NCI-H1417 treated with DMSO at 0.1 percent for 48 hours (cell line): ENCODE measurements at places on chromosomes 3 and 15.

GRCh38 chr3:157263027-157263426 is 103.1 kb upstream of the CCNL1 start:
- DNase-seq: no peak

- DNase-seq: no peak
These were observed 7.4 kb downstream of the TLR9 start for GRCh38 chr3:52218026-52218425.

- DNase-seq: no peak
These were observed 34.9 kb downstream of the TSPAN3 start for GRCh38 chr15:77035999-77036471.

GRCh38 chr3:72152551-72153476 is 367.9 kb upstream of the PROK2 start:
- peak; percentile 4 for DNase-seq

GRCh38 chr15:66682865-66683264 is 19.2 kb upstream of the SMAD6 start:
- no peak for DNase-seq

DNA sequence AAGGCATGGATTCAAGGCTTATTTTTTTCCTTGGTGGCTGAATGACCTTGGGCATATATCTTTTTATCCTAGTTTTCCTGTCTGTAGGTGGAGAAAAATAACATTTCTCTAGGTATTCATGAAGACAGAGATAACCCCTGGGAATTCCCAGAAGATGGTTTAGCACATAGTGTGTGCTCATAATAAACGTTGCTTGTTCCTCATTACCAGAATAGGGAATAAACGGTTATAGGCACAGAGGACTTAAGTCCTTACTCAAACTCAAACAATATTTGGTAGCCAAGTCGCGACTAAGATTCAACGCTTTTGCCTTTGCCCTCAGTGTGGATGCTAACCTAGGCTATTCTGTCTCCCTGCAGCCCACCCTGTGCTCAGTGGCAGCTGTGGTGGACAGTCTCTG is 51.6 kb upstream of the MITF start:
- no peak for DNase-seq

DNA sequence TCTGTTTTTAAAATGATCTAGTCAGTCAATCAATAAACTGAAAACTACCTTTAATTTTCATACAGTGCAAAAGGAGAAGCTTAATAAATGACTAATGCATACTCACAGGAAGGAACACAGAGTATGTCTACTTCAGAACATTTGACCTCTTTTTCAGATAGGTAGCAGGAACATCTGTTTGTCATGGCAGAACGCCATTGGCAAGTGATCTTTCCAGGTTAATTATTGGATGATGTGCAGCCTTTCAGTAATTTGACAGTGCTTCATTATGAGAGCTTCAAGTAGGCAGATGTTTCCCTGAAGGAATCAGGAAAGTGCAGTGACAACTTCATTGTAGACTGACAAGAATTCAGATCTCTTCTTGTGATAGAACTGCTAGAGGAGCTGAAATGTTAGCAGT is 325.0 kb downstream of the OTOL1 start:
- no peak for DNase-seq

- no peak for DNase-seq
These were observed 41.5 kb upstream of the CDV3 start for GRCh38 chr3:133531981-133532380.

GRCh38 chr3:106629215-106629832 is 747.9 kb upstream of the CCDC54 start:
- DNase-seq: no peak

DNA sequence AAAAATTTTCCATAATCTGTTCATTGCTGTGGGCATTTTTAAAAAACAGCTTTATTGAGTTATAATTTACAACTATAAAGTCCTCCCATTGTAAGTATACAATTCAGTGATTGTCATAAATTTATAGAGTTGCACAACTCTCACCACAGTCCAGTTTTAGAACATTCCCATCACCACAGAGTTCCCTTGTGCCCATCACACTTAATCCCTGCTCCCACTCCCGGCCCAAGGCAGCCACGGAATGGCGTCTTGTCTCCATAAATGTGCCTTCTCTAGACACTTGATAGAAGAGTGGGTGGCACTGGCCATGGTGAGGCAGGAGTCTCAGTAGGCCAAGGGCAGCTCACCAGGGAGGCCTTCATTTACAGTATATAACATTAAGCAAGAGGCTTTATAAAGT is 6.3 kb downstream of the TSEN2 start:
- DNase-seq: no peak

- no peak for DNase-seq
These were observed 12.0 kb downstream of the SLCO3A1 start for GRCh38 chr15:91865486-91865885.

DNA sequence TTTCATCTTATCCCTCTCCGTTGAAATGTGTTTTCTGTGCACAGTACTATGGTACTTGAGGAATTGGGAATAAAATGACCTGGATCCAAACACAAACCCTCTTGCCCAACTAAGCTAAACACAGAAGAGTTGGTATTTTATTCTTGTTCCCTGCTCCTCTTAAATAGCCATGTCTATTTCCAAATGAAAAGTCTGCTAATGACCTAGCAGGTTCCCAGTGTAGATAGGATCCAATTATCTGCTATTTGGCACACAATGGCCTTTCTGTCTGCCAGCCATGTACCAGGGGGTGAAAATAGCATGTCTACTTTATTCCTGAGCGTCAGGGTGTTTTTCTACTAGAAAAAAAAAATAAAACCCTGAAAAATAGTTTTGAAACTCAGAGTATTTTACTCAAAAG is 657.0 kb upstream of the NAALADL2 start:
- no peak for DNase-seq

DNA sequence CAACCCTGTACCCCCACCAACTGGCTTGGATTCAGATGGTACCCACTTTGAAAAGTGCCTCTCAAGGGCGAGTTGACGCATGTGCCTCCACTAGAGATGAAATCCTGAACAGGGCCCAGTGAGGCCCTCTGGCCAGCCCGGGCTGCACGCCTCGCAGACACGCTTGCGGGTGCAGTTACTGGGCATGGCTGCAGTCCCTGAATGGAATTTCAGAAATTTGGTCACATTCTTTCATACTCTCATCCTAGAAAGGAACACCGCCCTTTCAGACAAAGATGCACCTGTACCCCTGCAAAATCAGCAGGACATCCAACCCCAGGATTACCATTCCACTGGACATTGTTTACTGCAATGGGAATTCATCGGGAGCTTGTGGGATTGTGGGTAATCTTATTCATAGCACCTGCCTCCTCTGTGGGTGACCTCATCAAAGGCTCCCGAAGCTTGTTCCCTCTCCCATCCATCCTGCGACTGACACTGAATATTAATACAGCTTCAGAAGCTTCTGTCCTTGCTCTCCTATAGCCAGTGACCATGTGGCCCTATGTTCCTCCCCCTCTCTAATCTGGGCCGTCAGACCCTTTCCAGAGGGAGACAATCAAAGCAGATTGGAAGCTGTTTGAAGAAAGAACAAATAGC is 42.5 kb upstream of the TPM1 start:
- DNase-seq: no peak

DNA sequence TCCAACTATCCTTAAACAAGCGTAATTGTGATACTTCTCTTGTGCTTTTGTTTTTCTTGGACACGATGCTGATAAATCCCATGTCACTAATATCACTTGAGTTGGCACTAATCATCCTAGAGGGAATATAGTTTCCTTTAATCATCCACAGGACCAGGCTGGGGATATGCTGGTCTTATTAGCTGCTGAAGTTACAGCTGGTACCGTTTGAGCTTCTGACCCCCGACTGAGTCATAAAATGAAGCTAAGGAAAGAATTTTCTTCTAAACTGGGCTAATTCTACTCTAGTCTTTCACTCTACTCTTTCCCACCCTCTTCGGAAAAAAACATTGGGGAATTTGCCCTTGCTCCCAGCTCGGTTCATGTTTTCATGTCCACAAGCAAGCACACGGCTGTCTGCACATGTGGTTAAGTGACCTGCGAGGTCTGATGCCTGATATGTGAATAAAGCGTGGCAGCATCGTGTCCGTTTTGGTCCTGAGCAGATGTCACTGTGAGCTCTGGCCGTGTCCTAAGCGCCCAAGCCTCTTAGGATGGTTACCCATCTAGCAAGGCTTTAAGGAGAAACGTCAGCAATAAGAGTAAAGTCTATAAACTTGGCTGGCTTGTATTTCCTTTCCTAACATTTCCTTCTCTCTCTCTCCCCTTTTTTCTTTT is 223.7 kb downstream of the ITPR1 start:
- no peak for DNase-seq

DNA sequence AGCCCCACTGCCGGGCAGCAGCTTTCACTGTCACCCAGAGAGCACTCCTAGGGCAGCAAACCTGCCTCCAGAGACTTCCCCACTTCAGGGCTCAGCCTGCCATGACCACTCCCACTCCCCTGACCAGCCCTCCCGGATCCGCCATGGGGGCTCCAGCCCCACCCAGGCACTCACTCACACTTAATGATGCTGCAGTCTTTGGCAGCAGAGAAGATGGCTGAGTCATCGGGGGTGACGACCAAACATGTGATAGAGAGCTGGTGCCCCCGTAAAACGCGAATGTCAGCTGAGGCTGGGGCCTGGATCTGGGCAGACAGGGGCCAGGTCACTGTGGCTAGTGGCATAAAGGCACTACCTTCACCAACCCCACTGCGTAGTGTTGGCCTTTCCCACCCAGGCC is 4.7 kb downstream of the RRP9 start:
- no peak for DNase-seq

- DNase-seq: no peak
These were observed 98.3 kb downstream of the ANO10 start for GRCh38 chr3:43523454-43524053.

DNA sequence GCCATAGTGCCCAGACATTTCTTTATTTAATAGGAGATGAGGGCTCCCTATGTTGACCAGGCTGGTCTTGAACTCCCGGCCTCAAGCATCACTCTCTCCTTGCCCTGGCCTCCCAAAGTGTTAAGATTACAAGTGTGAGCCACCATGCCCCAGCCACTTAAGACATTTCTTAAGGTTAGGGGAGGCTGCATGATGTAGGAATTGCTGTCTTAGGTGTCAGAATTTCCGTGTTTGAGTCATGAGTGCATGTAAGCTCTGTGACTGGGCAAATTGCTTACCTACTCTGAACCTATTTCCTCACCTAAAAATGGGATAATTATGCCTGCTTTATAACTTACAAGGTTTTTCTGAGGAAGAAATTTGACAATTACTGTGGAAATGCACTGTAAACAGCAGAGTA is 34.2 kb upstream of the SIAH2 start:
- no peak for DNase-seq

GRCh38 chr3:102525624-102526023 is 90.8 kb downstream of the ZPLD1 start:
- no peak for DNase-seq

- DNase-seq: no peak
These were observed 116.3 kb downstream of the CLSTN2 start for GRCh38 chr3:140051019-140051957.

DNA sequence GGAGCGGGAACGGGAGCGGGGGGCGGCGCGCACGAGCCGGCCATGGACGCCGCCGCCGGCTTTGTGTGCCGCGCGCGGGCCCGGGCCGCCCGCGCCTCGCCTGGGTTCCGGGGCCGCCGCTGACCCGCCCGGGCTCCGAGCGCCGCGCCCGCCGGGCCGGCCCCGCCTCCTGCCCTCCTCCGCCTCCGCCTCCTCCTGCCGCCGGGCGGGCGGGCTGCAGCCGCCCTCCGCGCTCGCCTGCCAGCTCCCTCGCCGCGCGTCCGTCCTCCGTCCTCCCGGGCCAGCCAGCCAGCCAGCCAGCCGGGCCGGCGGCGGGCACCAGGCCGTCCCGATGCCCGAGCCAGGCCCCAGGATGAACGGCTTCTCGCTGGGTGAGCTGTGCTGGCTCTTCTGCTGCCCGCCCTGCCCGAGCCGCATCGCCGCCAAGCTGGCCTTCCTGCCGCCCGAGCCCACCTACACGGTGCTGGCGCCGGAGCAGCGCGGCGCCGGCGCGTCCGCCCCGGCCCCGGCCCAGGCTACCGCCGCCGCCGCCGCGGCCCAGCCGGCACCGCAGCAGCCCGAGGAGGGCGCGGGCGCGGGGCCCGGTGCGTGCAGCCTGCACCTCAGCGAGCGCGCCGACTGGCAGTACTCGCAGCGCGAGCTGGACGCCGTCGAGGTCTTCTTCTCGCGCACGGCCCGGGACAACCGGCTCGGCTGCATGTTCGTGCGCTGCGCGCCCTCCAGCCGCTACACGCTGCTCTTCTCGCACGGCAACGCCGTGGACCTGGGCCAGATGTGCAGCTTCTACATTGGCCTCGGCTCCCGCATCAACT is at the start of gene ABHD17C:
ABHD17C (plus strand) TSS at position 212 of the 812 bp plus-strand sequence; CDS start at position 332, 120 bp downstream.
- DNase-seq: peak; percentile 19

DNA sequence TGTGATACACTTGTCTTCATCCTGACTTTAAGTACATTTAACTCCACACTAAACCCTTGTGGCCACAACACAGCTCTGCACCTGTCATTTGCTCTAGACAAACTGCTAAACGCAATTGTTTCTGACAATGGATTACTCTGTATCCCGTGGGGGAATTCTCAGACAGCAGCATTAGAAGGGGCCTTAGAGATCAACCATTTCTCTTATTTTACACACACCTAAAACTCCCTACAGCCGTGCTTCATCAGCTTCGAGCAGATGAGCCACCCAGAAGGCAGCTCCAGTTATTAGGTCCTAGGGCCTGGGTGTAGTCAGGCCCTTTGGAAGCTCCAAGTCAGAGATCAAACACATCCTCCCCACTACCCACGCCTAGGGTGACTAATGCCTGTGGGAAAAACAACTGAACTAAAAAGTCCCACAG is 1.3 kb upstream of the IL12A start:
- DNase-seq: no peak

DNA sequence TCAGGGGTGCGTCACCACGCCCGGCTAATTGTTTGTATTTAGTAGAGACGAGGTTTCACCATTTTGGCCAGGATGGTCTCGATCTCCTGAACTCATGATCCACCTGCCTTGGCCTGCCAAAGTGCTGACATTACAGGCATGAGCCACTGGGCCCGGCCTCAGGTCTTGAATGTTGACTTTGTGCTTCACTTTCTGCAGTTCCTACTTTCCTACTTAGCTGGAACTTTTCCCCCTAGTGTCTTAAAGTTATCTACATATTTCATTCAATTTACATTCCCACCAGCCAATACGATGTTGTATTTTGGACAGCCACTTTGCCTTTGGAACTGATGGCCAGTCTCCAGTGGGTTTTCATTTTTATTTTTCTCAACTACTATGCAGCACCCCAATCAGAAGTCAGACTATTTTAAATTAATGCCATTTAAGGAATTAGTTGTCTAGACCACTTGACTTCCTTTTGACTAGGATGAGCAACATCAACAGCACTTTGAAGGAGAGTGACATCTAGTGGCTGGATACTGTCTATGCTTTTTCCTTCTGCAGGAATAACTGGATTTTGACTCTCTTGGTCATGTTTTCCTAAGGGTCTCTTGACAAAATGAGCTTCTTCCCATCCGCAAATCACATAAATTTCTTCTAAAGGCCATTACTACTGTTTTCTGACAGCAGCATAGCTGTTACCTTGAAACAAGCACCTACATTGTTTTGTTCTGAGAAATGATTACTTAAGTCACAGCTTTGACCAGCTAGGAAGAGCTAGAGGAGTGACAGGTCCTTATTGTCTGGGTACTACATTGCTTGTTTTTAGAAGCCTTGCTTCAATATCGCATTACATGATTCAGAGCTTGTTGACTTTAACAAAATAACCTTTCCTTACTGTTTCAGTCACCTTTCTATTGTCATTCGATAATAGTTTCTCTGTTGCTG is 140.2 kb downstream of the ITPR1 start:
- no peak for DNase-seq
